ENCODE measurements at places on chromosomes 2 and 18.

DNA sequence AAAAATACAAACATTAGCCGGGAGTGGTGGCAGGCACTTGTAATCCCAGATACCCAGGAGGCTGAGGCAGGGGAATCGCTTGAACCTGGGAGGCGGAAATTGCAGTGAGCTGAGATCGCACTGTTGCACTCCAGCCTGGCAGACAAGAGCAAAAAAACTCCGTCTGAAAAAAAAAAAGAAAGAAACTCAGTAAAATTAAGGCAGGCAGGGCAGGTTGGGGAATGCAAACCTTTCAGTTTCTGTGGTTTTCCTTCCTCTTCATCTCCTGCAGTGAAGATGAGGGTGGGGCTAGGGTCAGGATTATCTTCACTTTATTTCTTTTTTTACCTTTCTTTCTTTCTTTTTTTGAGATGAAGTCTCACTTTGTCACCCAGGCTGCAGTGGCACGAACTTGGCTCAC lies 43.2 kb upstream of the PSME4 start:
- DNase-seq: no peak

DNA sequence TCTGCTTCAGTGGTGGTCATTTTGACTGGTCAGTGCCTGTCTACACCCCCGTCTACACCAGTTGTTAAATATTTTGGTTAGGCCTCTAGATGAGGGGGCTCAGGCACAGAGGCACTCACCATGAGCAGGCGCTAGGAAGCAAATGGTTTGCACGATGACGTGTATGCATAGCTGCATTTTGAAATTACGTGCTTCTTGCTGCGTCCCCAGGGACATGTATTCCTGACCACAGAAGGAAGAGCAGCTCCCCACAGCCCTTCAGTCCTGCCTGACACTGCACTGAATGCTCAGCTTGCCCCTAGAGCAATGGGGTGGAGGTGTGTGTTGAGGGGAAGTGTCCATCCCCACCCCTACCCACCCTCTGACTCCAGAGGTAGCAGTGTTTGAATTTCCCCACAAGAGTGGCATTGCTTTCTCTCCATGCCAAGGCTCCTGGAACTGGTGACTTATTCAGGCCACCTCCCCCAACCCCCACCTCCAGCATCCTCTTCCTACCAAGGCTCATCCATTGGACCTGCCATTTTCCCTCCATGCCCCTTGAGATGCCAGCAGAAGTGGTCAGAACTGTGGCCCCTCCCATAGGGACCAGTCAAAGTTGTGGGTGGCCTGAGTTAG lies 11.4 kb upstream of the ZAP70 start:
- DNase-seq: no peak

DNA sequence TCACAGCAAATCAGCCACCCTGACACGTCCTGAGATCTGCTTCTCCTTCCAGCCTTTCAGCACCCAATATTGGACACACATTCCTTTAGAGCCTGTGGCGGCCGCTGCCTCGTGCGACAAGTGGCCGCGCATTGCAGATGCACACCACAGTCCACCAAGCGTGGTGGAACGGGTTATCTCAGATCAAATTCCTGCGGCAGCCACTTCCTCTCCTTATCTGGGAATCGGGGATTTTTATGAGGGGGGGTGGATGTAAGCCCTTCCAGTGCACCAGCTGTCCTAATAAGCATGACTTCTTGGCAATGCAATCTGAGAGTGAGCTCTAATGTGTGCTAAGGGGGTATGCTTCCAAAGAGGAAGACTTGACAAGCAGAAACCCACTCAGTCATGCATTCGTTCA lies 18.3 kb upstream of the BMP10 start:
- DNase-seq: no peak

- no peak for DNase-seq
Measured at GRCh38 chr2:45796500-45796899, 145.0 kb downstream of the PRKCE start.

DNA sequence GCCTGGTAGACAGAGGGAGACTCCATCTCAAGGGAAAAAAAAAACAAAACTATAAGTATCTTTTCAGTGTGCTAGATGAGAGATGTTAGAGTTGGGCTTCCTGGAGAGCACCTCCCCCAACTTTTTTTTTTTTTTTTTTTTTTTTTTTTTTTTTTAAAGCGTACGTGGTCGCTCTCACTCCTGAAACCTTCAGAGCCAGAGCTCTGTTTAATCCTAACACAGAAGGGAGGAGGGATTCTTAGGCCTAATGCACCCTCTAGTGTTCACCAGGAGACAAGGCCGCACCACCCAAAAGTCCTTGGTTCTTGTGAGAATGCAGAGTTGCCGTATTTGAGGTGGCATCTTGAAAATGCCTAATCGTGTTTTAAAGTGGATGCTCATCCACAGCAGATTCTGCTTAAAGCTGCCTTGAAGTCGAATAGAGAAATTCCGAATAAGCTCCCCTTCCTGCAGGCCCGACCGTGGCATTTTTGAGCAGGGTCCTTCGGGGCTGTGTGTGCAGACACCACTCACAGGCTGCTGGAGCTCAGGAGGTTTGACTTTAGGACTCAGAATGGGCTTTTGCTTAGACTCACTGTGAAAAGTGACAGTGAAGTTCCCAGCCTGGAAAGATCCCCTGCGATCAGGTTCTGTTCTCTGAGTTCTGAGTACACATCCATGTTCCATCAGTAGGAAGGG lies 252.6 kb downstream of the AGAP1 start:
- no peak for DNase-seq

Measured in left forelimb (tissue), 1 donor.